Amniotic stem cell (primary cell): ENCODE measurements at places on chromosomes 2 and 18.

DNA sequence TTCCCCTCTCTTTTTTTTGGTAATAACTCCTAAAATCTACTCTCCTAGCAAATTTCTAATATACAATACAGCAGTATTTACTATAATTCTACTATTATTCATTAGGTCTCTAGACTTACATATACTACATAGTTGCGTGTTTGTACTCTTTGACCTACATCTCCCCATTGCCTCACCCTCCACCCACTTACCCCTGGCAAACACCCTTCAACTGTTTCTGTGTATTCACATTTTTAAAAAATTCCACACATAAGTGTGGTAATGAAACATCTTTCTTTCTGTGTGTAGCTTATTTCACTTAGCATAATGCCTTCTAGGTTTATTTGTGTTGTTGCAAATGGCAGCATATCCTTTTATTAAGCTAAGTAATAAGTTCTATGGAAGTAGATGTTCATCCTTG, 336.0 kb downstream of the CCDC85A start:
- no peak for DNase-seq

GRCh38 chr2:219523031-219523671, 8.9 kb downstream of the ASIC4 start:
- no peak for DNase-seq

DNA sequence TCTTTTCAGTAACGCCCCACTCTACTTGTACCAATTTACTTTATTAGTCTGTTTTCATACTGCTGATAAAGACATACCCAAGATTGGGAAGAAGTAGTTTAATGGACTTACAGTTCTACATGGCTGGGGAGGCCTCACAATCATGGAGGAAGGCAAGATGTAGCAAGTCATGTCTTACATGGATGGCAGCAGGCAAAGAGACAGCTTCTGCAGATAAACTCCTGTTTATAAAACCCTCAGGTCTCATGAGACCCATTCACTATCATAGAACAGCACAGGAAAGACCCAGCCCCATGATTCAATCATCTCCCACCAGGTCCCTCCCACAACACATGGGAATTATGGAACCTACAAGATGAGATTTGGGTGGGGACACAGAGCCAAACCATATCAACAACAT, 38.8 kb upstream of the OSBPL6 start:
- no peak for DNase-seq

- no peak for DNase-seq
Observed at GRCh38 chr2:237322564-237322963, 91.4 kb downstream of the COL6A3 start.

GRCh38 chr2:139020287-139020686, 240.1 kb upstream of the NXPH2 start:
- DNase-seq = no peak

- DNase-seq = no peak
Observed at GRCh38 chr2:228652366-228652765, 470.9 kb upstream of the SPHKAP start.
